Stimulated activated CD4-positive, alpha-beta T cell treated with anti-CD3 and anti-CD28 coated beads, Interleukin-1b, Interleukin-23, amount 100 ng/mL, for 48 hours (primary cell): ENCODE measurements at places on chromosomes 12 and 14.

GRCh38 chr12:2479851-2480535 is 314.8 kb upstream of the FKBP4 start:
- no peak for DNase-seq

- DNase-seq: no peak
Observed at GRCh38 chr12:112146123-112146522, 20.8 kb downstream of the TRAFD1 start.

GRCh38 chr14:40955131-40955505 is 651.6 kb upstream of the LRFN5 start:
- DNase-seq: no peak

- peak; percentile 51 for DNase-seq
Observed at GRCh38 chr14:102096569-102097188, 9.8 kb upstream of the HSP90AA1 start.

DNA sequence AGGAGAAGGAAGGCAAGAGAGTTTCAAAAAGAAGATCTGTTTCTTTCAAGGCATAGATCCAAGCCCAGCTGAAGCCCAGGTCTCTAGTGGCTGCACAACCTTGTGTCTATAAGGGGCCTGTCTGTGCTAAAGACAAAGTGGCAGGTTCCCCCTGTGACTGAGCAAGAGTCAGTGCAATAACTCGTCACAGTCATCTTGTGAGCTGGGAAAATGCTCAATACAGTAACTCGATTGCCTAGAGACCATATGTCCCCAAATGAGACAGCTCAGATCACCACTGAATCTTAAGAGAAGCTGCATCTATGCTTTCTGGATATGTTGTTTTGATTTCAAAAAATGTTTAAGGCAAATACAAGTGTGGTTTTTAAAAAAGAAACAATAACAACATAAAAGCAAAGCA is 24.2 kb downstream of the ST8SIA1 start:
- no peak for DNase-seq
